ENCODE measurements at places on chromosomes 2 and 18.

GRCh38 chr2:44945676-44946371 lies 4.3 kb downstream of the SIX3 start:
- no peak for DNase-seq

GRCh38 chr2:34368304-34368703 lies 769.2 kb upstream of the FAM98A start:
- no peak for DNase-seq

- peak; percentile 61 for DNase-seq
Observed at GRCh38 chr2:216426938-216427337, 14.7 kb downstream of the SMARCAL1 start.

GRCh38 chr2:199197448-199197847 lies 260.3 kb downstream of the SATB2 start:
- no peak for DNase-seq

- DNase-seq = no peak
Observed at GRCh38 chr18:39935598-39935997, 2019.4 kb upstream of the PIK3C3 start.

GRCh38 chr2:70709275-70710037 lies 58.5 kb downstream of the ADD2 start:
- no peak for DNase-seq

GRCh38 chr2:128796321-128796720 lies 477.7 kb upstream of the HS6ST1 start:
- no peak for DNase-seq
